B cell (primary cell): ENCODE measurements at places on chromosomes 1 and 21.

GRCh38 chr1:38454749-38455441 lies 404.7 kb downstream of the RRAGC start:
- no peaks in the 10 kb centered on the region for H3K36me3 ChIP-seq
- DNase-seq = no peak
- H3K27ac ChIP-seq = no peak overlapping the region
- H3K4me1 ChIP-seq = no peaks in the 10 kb centered on the region

DNA sequence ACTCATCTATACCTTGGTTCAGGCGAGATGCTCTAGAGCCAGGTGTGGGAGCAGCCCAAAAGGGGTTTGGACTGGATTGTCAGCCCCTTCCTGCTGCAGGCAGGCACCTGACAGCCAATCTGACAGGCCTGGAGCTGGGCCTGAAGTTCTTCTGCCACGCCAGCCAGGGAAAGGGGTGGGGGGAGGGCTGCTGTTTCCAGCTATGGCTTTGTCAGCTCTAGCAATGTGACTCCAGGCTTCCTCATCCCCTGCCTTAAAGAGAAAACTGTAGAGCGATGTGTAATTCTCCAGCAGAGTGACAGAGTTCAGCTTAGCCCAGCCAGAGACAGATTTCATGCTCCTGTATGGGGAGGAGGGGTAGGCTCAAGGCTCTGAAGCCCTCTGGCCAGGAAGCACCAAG lies 30.3 kb downstream of the WNT4 start:
- H3K27ac ChIP-seq = no peak overlapping the region
- peaks cover 58% of the 10 kb centered on the region for H3K36me3 ChIP-seq

DNA sequence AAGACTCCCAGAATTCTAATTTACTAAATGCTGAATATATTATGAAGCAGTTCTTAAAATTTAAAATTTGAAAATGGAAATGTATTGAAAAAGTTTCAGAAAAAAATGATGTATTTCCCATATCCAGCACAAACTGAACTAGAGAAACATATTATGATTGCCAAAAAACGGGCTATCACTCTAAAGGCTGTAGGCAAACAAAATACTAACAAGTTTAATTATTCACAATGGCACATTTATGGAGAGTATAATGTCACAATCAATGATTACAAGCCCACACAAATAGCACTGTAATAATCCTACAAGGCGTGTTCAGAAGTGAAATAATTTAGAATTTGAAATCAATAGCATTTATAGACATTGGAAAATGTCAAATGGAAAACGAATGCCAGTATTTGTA lies 531.3 kb downstream of the PTBP2 start:
- H3K27ac ChIP-seq = no peak overlapping the region
- H3K4me3 ChIP-seq = no peak overlapping the region
- H3K36me3 ChIP-seq = no peaks in the 10 kb centered on the region

DNA sequence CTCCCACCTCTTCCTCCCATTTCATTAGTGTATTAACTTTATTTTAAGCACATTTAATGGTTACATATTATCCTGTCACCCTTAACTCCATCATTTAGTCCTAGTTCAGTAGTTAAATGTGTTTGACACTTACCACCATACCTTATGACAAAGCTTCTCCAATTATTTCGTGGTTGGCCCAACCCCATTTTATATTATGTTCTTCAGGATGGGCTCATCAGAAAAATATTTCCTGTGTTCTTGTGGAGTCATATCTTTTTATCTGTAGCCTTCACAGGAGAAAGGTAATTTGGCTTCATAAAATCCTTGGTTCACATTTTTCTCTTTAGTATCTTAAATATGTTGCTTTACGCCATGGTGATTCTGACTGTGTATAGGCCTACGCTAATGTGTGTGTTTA lies 142.3 kb upstream of the COL6A1 start:
- H3K36me3 ChIP-seq = no peaks in the 10 kb centered on the region
- H3K27me3 ChIP-seq = no peaks in the 10 kb centered on the region
- no peak overlapping the region for H3K27ac ChIP-seq
- H3K4me3 ChIP-seq = no peak overlapping the region

DNA sequence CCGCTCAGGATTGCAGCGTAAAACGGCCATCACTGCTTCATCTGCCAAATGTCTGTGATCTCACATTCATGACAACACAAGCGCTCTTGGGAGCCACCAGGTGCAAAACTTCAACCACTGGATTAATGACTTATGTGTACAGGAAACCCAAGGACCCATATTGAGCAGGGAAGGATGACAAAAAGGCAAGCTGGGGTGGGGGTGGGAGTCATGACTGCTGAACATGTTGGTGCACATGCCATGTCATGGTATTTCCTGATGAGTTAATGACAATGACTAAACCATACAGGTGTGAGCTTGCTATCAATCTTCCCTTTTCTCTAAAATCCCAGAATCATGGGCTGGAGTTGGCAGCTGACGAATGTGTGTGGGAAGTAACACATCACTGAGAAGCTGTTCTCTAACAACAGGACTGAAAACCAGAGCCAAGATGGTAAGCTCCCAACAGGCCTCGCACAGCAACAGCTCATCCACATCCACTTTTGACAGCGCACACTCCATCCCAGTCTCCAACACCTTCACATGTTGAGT lies 3.1 kb upstream of the SH2D5 start:
- H3K27ac ChIP-seq = no peak overlapping the region
- no peak for DNase-seq
- peaks cover 12% of the 10 kb centered on the region for H3K36me3 ChIP-seq
